ENCODE measurements at places on chromosomes 16 and 17. TPM values are rescaled to one million over a fixed set of nuclear protein-coding genes. Genes with fewer than 3 reads are reported as not detected.

Gene KRT9
- polyA plus RNA-seq, result not detected

Gene TUFM
- 148 TPM for polyA plus RNA-seq

Gene FBXW10
- polyA plus RNA-seq, result not detected

Gene ABCC11
- 0.21 TPM for polyA plus RNA-seq

Gene MILR1
- 3.1 TPM for polyA plus RNA-seq

Gene TEX14
- polyA plus RNA-seq, result 3.8 TPM

Gene KRTAP17-1
- not detected for polyA plus RNA-seq

Gene SLC16A11
- polyA plus RNA-seq, result 0.30 TPM

Gene CD7
- 0.67 TPM for polyA plus RNA-seq

Gene RHOT1
- 38.4 TPM for polyA plus RNA-seq

Gene WFIKKN1
- polyA plus RNA-seq, result 0.51 TPM

Gene CYB561
- polyA plus RNA-seq, result 4.6 TPM

Gene NOG
- polyA plus RNA-seq, result 3.3 TPM

Gene PPP1R1B
- 3.0 TPM for polyA plus RNA-seq

Measured in muscle of back (tissue), 13 donors.